ENCODE measurements at places on chromosomes 1 and 21.

GRCh38 chr1:211267204-211267857 is 8.2 kb downstream of the RCOR3 start:
- no peak for DNase-seq

GRCh38 chr1:90850181-90850897 is 133.2 kb upstream of the BARHL2 start:
- DNase-seq = no peak

- peak; percentile 40 for DNase-seq
These were observed 207.3 kb downstream of the SLC45A1 start for GRCh38 chr1:8525216-8525557.

DNA sequence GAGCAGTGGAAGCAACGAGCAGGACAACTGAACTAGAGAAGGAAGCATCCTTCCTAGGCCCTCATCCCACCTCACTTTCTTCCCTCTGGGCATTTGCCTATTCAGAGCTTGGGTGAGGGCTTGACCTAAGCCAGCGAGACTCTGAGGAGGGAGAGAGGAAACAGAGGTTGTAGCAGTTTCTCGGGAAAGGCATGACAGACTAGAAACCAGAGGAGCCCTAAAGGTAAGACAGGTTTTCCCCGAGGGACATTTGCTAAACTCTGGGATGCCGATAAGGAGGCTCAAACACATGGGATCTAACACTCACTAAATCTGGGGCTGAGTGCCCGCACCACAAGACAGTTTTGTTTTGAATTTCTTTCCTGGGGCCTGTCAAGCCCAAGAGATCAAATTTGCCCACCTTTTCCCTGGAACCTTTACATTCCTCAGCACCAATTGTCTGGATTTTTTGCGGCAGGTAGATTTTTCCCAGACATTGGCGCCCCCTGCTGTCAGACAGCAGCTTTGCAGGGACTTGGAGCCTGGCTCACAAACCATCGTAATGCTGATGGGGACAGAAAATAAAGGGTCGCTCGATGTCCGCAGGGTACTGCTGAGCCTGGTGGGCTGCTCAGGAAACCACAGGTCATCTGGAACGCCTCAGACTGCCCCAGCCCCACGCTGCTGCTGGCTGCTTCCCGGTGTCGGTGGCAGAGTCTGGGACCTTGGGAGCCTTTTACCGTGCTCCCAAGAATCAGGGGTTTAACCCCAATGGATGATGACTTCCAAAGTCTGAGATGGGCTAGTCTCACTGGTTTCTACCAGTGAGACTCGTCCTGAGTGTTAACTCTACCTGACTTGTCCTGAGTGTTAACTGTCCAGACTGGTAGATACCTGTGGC is 23.4 kb upstream of the TSPAN2 start:
- DNase-seq = peak; percentile 30

DNA sequence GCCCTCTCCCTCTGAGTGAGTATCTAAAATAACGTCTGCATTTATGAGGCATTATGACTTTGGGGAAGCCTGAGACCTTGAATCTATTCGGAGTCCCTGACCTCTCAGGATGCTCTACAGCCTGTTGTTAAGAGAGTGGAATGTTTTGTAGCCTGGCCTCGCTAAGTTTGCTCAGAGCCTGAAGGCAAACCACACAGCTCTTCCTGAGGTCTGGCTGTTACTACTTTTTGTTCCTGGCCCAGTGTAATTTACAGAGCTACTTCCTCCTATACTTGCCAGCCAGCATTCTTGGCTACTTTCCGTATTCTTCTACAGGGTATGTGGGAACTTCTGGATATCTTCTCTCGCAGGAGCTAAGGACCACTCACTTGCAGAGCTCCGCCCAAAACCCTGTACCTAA is 3.6 kb upstream of the ZMYM4 start:
- peak; percentile 18 for DNase-seq

DNA sequence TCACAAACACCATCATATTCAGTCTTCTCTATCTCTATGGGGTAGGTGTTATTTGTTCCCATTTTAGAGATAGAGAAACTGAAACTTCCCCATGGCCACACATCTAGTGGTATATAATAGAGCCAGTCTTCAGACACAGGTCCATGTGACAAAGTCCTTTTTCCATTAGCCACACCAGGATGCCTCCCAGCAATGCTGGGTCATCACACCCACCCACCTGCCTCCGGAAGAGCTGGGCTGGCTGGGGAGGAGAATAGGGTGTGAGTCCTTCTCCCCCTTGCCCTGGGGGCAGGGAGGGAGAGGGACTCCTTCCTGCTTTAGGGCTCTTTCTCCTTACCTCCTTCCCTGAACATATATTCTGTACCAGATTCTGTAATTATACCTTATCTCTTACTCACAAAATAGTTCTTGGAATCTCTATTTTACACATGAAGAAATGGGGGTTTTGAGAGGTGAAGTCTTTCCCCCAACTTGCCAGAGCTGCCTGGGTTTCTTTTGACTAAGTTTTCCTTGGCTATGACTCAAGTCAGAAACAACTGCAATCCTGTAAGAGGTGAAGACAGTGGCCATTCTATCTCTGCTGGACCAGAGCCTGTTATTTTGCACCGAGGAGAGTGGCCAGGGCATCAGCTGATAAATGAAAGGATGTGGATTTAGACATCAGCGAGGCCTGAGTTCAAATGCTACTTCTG is 30.0 kb downstream of the SOX13 start:
- DNase-seq = no peak

GRCh38 chr1:2640626-2641025 is 7.8 kb upstream of the MMEL1 start:
- DNase-seq = no peak

GRCh38 chr1:70083519-70083918 is 121.9 kb downstream of the LRRC40 start:
- no peak for DNase-seq

DNA sequence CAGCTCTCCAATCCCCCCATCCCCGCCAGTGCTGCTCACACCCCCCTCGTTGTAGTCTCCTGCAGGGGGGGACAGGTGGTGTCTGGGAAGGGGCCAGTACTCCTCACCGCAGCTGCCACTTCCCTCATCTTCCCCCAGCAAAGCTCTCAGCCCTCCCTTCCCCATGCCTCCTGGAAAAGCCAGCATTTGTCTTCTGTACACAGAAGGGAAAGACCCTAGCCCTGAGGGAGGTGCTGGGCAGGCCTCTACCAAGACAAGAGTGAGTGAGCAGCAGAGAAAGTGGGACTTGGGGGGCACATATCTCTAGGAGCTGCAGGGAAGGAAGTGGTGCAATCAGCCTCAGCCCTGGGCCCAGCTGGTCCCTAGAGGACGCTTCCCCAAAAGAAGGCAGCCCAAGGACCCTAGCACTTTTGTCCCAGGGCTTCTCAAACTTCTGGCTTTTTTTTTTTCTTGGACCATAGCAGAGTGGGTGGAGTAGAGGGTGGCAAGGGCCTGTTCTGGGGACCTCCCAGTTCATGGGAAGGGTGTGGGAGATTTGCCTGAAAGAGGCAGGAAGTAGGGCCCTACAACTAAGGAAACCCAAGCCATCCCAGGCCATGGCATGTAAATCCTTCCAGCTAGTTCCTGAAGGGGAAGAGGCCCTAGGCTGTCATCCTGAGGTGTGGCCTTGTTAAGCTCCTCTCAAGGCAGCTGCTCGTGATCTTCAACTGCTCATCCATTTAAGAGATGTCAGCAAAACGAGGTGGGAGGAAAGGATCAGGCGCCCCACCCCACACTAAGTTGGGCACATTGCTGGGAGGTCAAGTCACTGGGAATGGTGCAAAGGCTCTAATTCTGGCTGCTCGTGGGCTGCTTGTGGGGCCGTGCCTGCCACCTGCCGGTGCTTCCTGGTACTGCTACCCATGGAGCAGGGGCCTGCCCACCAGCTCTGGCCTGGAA is 12.6 kb downstream of the ZC3H12A start:
- DNase-seq = peak; percentile 72

- no peak for DNase-seq
These were observed 318.6 kb upstream of the POU3F1 start for GRCh38 chr1:38365242-38365641.

- no peak for DNase-seq
These were observed 1245.1 kb upstream of the ADGRL4 start for GRCh38 chr1:80251591-80251990.

- no peak for DNase-seq
These were observed 542.7 kb upstream of the ADGRL4 start for GRCh38 chr1:79549201-79549600.

DNA sequence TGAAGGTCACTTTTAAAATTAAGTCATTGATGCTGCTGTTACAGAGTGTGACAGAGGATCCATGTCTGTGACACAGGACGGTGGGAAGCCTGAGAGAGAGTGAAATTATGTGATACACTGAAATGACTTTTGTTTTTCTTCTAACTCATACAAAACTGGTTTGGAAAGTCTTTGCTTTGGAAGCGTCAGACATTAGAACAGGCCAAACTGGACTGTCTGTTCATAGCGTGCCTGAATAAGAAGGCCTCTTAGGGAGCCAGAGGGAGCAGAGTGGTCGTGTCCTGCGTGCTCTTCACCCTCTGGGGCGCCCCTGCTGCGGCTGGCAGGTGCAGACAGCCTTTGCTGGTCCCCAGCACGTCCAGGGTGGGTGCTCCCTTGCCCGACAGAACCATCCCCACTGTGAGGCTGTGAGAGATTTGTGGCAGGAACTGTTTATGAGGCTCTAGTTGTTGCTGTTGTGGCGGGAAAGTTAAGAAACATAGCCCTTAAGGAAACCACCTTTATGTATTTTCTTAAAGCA is 19.7 kb upstream of the PGD start:
- DNase-seq = no peak

- no peak for DNase-seq
These were observed 126.1 kb downstream of the CACHD1 start for GRCh38 chr1:64595871-64596515.

GRCh38 chr1:197788741-197789739 is 13.8 kb upstream of the DENND1B start:
- no peak for DNase-seq

DNA sequence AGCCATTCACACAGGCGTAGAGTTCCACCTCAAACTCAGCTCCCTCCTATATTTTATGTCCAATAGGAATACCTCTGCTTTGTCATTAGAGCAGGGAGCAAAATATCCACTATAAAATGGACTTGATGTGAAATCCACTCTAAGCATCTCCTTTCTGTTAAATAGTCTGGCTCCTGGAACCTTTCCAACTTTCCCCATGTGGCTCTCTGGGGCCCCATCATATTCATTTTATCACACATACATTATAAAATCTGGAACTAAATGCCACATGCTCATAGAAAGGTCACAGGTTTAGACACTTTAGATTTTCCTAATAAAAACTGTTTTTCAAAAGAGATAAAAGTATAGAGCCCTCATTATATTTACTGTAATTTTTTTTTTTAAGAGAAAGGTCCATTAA is 82.1 kb downstream of the PTPN14 start:
- no peak for DNase-seq

DNA sequence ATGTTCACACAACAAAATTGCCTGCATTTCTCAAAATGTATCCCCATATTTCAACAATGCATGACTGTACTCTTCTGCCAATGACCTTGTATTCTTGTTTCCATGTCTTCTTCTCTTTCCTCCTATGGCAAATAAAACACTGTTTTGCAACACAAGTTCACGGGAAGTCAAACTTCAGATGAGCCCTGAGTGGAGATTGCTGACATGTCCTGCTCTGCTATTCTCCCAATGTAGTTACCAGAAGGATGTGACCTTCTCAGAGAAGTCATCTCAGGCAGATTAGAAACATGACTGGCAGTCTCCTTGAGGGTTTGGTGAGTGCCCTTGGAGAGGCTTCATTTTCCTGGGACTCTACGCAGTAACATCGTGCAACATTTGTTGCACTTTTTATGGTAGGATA is 15.6 kb downstream of the FCGR2B start:
- no peak for DNase-seq

DNA sequence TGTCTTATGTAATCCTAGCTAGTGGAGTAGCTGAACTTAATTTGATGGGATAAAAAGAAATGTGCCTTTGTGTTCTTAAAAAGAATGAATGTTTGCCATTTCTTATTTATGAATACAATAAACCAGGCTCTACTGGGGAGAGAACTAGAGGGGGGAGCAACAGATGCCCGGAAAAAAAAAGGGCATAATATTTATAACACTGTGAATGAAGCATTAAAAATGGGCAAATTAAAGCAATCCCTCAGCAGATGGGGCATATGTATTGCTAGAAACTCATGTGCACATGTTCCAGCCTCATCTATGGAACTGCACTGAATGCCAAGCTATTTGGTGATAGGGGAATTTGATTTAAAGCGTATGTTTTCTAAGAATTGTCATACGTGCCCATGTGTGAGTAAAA is 42.3 kb upstream of the KCNJ6 start:
- DNase-seq = no peak

DNA sequence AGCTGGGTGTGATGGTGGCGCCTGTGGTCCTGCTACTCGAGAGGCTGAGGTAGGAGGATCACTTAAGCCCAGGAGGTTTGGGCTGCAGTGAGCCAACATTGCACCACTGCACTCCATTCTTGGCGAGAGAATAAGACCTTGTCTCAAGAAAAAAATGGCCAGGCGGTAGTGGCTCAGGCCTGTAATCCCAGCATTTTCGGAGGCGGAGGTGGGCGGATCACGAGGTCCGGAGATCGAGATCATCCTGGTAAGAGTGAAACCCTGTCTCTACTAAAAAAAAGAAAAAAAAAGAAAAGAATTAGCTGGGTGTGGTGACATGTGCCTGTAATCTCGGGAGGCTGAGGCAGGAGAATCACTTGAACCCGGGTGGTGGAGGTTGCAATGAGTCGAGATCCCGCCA is 11.3 kb downstream of the ATAD3B start:
- DNase-seq = no peak

GRCh38 chr1:201538612-201539551 is at the start of gene NAV1:
NAV1 (plus strand) TSS chr1:201539127; CDS start chr1:201622885, 83,758 bp downstream.
- peak; percentile 55 for DNase-seq

GRCh38 chr21:16044676-16045075 is 314.9 kb downstream of the USP25 start:
- no peak for DNase-seq

DNA sequence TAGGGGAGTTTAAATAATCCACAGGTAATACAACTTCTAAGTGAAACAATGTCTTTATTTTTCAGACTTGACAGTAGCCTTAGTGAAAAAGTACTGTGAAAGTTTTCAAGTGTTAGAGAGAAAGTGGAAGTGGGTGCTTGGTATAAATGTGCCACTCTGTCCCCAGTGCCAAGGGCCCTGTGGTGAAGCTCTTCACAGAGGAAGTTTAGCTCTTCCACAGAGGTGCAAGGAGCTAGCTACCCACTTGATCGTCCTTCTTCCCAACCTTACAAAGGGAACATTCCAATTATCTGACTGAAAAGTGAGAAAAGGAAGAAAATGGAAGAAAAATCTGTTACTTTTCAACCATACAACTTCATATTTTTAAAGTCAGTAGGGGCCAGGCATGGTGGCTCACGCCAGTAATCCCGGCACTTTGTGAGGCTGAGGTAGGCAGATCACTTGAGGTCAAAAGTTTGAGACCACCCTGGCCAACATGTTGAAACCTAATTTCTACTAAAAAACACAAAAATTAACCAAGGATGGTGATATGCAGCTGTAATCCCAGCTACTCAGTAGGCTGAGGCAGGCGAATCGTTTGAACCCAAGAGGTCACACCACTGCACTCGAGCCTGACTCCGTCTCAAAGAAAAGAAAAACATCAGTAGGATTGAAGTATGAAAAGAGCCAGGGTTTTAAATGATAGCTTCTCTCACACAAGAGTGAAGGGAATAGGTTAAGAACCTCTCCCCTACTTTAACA is 41.0 kb upstream of the PTPRC start:
- DNase-seq = no peak

GRCh38 chr1:167668108-167668507 is 38.1 kb downstream of the RCSD1 start:
- DNase-seq = no peak

- no peak for DNase-seq
These were observed 39.8 kb upstream of the TNR start for GRCh38 chr1:175783126-175783722.
